Hippocampal formation (tissue), 2 donors: ENCODE measurements at places on chromosomes 16 and 17.

DNA sequence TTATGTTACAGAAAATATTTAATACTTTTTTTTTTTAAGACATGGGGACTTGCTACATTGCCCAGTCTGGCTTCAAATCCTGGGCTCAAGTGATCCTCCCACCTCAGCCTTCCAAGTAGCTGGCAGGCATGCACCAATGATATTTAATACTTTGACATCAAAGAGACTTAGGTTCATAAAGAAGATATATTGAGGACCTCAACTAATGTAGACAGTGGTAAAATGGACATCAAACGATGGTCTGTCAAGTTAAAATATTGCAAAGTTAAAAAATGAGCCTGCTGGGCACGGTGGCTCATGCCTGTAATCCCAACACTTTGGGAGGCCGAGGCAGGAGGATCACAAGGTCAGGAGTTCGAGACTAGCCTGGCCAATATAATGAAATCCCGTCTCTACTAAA is 8.7 kb downstream of the TEFM start:
- DNase-seq: no peak

GRCh38 chr17:50660887-50661345 is 26.2 kb downstream of the ABCC3 start:
- no peak for DNase-seq

DNA sequence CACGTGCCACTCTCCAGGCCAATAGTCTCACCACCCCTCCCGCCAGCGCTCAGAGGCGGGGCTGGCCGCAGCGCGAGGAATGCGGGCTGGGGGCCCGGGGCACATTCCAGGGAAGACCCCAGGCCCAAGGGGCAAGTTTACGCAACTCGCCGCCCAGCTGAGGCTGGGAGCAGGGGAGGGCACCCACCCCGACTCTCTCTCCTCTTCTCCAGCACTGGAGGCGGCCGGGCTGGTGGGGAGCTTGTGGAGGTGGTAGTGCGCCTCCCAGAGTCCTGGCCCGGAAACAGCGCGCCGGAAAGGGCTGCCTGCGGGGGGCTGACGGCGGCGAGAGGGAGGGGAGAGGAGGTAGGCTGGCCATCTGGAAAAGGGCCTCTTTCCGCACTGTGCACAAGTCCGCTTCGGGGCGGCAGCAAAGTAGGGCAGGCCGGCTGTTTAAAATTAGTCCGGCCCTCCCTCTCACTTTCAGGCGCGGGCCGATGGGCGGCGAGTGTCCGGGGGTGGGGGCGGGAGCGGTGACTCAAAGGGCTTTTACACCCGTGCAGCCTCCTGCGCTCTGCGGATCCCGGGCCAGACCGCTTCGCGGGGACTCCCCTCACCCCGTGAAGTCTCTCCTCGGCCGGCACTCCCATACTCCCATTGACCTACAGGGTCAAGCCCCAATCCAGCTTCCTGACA is 1.1 kb downstream of the FHOD1 start:
- DNase-seq: peak; percentile 45

- no peak for DNase-seq
These were observed 78.9 kb downstream of the CMIP start for GRCh38 chr16:81523387-81524115.
